ENCODE measurements at places on chromosomes 1 and 21.

- no peak for DNase-seq
These were observed 94.1 kb downstream of the CACHD1 start for GRCh38 chr1:64563958-64564565.

- DNase-seq = no peak
These were observed 340.1 kb downstream of the PAPPA2 start for GRCh38 chr1:176803042-176803441.

GRCh38 chr1:15243275-15244043, 3.6 kb upstream of the FHAD1 start:
- no peak for DNase-seq

GRCh38 chr1:193581341-193581740, 394.9 kb upstream of the B3GALT2 start:
- DNase-seq = no peak

DNA sequence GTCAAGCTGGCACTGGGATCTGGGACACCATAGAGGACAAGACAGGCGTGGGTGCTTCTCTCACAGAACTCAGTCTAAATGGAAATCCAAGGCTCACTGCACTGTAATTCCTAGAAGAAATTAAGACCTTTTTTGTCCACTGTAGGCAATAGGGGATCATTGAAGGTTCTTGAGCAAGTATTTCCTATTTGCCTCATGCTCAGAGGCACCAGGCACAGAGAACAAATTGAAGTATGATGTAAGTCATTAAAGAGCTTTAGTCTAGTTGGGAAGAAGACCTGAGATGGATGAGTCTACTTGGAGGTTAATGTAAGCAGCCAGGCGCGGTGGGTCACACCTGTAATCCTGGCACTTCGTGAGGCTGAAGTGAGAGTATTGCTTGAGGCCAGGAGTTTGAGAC, 34.6 kb downstream of the EIF2D start:
- no peak for DNase-seq

DNA sequence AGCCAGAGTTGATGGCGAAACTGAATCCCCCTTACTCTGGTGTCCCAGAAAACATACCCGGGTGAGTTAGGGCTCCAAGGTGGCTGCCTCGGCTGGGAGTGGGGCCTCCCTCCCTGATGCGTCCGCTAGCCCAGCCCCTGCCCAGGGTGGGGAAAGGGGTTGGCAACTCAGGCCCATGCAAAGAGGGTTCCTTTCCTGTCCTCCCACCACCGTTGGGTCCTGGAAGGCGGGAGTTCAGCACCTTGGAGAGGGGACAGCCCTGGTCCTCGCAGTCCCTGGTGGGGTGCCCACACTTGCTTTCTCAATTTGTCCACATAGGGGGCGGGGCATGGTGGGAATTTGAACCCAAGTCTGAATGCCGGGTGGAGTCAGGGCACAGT, 6.1 kb downstream of the SRM start:
- no peak for DNase-seq

DNA sequence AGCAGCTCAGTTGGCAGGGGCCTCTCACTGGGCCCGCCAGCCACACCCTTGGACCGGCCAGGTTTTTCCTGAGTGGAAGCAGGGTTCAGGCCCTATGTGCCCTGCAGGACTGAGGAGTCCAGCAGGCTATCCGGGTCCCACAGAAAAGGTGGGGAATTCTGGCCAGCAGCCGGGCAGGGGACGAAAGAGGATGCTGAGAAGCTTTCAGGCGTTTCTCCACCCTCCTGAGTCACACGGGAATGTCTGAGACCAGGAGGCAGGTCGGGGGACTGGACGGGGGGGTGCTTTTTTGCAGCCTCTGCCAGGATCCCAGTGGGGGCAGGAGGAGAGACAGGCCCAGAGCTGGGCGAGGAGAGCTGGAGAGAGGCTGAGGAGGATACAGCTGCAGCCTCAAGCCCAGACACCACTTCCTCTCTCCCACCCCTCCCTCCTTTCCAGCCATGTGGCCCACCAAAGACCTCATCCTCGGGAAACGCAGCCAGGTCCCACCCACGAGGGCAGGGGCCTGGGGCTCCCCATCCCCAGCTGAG, 105.4 kb downstream of the SPSB1 start:
- no peak for DNase-seq

GRCh38 chr1:180311011-180311730, 81.1 kb downstream of the LHX4 start:
- DNase-seq = no peak

- DNase-seq = no peak
These were observed 12.7 kb upstream of the CD101 start for GRCh38 chr1:116988908-116989307.

- DNase-seq = no peak
These were observed 4.1 kb downstream of the KIF26B start for GRCh38 chr1:245158913-245159312.

- no peak for DNase-seq
These were observed 131.0 kb downstream of the TGFBR3 start for GRCh38 chr1:91754816-91755580.

- no peak for DNase-seq
These were observed 16.3 kb upstream of the CD2 start for GRCh38 chr1:116737855-116738321.

GRCh38 chr1:214389734-214390133, 108.8 kb downstream of the SMYD2 start:
- DNase-seq = no peak

All from stimulated activated CD8-positive, alpha-beta memory T cell treated with anti-CD3 and anti-CD28 coated beads, Interleukin-2, amount 100 ng/mL, for 1 hour (primary cell).